ENCODE measurements at places on chromosomes 1 and 21. TPM values are rescaled to one million over a fixed set of nuclear protein-coding genes. Genes with fewer than 3 reads are reported as not detected.

FMO2 gene
- total RNA-seq, result not detected

OR2T2 gene
- total RNA-seq, result not detected

S100A5 gene
- total RNA-seq, result not detected

IGSF8 gene
- 45.9 TPM for total RNA-seq

LIN28A gene
- 97.3 TPM for total RNA-seq

DNA sequence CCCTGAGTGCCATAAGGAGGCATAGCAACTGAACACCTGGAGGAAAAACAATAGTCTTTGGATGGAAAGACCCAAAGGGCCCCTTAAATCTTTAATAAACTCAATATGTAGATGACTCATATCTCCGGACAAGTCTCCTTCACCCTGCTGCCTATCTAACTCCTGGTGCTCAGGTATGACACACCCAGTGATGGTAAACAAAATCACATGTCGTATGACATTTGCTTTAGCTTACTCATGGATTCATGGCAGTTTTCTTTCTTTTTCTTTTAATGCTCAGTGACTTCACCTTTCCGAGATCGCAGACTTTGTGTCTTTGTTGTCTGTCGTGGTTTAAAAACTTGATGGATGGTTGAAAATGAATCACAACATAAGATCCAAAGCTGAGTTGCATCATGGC lies 208.5 kb upstream of the PROX1 start:
- DNase-seq, result no peak

- DNase-seq, result no peak
Measured at GRCh38 chr1:34779526-34779925, 1.5 kb upstream of the GJB3 start.

- no peak for DNase-seq
Measured at GRCh38 chr1:167452483-167452882, 65.8 kb downstream of the CD247 start.

DNA sequence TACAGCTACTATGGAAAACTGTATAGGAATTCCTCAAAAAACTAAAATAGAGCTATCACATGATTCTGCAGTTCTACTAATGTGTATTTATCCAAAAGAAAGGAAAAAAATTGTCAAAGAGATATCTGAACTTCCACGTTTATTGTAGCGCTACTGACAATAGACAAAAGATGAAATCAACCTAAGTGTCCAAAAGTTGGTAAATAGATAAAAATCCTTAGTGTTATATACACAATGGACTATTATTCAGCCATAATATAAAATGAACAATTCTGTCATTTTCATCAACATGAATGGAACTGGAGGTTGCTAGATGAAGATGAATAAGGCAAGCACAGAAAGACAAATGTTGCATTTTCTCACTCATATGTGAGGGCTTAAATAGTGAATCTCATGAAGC lies 1492.1 kb downstream of the MRPL39 start:
- no peak for DNase-seq

GRCh38 chr21:36701756-36702621 lies 3.1 kb downstream of the SIM2 start:
- no peak for DNase-seq

DNA sequence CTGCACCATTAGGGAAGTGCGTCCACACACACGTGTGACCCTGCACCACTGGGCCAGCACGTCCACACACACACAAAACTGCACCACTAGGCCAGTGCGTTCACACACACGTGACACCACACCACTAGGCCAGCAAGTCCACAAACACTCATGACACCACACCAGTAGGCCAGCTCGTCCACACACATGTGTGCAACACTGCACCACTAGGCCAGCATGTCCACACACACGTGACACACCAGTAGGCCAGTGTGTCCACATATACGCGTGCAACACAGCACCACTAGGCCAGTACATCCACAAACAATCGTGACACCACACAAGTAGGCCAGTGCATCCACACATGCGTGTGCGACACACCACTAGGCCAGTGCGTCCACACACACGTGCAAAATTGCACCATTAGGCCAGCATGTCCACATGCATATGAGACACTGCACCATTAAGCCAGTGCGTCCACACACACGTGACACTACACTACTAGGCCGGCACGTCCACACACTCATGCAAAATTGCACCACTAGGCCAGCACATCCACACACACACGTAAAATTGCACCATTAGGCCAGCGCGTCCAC lies 235.0 kb downstream of the SLC45A1 start:
- DNase-seq, result no peak

DNA sequence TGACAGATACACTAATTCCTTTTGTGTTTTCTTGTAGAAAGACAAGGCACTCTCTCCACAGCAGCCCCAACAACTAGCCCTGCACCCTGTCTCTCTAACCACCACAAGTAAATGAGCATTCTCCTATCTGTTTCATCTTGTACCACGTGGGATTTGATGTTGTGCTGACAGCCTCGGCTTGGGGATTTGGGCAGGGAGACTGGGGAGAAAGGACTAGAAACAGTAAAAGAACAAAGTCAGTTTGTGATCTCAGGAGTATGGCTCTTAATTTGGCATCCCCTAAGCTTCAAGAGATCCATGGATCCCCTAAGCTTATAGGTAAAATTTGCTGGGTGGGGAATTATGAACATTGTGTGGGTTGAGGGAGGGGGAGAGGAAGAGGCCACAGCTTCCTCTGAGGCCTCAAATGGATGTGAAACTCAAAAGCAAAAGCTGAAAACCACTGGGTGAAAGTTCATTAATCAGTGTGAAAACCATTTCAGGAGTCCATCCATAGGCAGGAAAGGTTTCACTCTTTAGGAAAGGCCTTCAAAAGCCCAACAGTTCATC lies 3.1 kb downstream of the C1orf162 start:
- DNase-seq, result no peak

GRCh38 chr1:3071565-3072390 lies 2.8 kb downstream of the PRDM16 start:
- no peak for DNase-seq

GRCh38 chr1:238752327-238752726 lies 634.0 kb upstream of the CHRM3 start:
- no peak for DNase-seq

GRCh38 chr1:6602669-6603237 lies at the start of gene KLHL21:
Gene KLHL21 (minus strand): TSS chr1:6602869. CDS start chr1:6602817, 52 bp downstream.
- peak; percentile 76 for DNase-seq

DNA sequence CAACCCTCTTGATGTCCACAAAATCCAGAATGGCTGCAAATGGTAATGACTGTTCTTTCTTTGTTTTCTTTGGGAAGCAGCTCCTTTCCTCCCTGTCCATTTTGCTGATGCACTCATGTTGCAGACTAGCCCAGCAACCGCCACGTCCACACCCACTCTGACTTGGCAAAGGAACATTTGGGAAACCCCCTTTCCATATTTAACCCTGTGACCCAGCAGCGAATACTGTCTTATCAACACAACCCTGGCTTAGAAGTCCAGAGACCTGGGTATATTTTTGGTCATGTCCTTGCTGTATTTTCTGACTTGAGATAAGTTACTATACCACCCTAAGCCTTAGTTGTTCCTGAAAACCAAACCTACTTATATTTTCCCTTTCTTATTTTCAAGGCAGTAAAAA lies 18.1 kb upstream of the SHE start:
- no peak for DNase-seq

- DNase-seq, result no peak
Measured at GRCh38 chr21:36478207-36478701, 1.7 kb downstream of the CLDN14 start.

- no peak for DNase-seq
Measured at GRCh38 chr1:153628638-153629342, 556 bp downstream of the S100A1 start.

DNA sequence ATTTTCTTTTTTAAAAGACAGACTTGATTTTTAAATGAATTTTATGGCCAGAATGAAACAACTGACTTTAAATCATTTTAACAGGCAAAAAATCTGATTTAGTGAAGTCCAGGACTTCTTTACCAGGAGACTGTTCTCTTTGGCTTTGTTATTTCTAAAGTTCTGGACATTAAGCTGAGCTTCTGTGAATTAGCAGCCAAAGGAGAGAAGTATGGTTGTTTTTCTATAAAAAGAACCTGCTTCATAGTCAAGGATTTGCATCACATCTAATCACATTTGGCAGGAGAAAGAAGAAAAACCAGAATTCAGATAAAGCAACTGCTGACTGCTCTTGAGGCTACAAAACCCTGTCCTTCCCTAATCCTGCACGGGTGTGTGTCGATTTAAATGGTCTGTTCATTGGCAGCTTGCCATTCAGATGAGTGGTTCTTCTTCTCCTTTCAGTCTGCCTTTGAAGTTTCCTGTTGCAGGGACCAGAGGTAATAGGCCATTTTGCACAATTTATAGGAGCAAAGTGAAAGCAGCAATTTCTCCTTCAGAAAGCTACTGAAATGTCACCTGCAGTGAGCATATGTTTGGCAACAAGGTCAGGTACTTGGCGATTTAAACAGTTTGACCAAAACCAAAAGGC lies 215.4 kb downstream of the OLFM3 start:
- DNase-seq, result no peak

Measured in glutamatergic neuron (in vitro differentiated cells).